ENCODE measurements at places on chromosomes 6 and 20. TPM values are rescaled to one million over a fixed set of nuclear protein-coding genes. Genes with fewer than 3 reads are reported as not detected.
A peak's percentile ranks its signal among the peaks of the same experiment; 100 is the strongest.

DNA sequence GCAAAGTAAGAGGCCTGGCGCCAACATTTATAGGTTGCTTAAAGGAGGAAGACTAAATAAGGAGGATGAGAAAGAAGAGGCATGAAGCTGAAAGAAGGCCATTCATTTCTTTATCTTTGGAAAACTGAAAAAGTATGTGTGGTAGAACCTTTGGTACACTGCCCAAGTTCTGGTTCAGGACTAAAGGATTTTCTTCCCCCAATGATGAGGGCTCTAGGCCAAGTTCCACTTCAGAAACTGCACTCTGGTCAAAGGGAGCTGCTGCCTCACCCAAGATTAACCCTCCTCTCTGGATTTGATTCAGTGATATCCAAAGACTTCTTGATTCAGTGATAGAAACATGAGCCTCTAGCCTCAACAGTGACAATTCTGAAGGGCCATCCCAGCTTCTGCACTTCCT, 5.0 kb upstream of the KPNA5 start:
- DNase-seq: no peak
- no peaks in the 10 kb centered on the region for H3K4me1 ChIP-seq
- no peak overlapping the region for H3K27ac ChIP-seq
- no peak overlapping the region for H3K4me3 ChIP-seq
- no peaks in the 10 kb centered on the region for H3K36me3 ChIP-seq

PRDM13 gene
- total RNA-seq: not detected

SLC2A4RG gene
- 90.7 TPM for total RNA-seq

DNA sequence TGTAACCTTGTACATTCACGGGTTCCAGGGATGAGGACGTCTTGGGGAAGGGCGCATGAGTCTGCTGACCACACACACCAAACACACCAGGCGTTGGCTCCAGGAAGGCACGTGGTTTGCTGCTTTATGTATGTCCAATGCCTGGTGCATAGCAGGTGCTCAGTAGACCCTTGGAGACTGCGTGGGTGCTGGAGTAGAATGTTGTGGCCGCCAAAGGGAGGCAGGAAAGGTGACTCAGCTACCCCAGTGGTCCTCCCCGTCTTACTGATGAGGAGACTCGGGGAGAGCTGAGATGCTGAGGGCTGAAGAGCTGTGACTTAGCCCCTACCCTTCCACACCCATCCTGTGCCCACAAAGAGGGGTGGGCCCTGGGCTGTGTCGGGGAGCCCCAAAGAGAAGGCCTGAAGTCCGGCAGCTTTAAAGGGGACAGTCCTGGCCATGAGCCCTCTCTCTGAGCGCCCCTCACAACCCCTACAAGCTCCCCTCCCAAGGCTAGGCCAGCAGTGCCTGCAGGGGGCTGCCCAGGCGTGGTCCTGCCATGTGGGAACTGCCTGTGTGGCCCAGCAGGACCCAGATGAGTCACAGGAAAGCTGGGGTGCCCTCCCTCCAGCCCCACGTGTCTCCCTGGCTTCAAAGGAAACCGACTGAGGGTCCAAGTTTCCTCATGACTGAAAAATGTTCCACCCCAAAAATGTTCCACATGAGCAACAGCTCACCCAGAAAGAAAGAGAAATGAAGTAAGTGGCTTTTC, 28.0 kb upstream of the PTGIS start:
- peaks cover 53% of the 10 kb centered on the region for H3K4me1 ChIP-seq
- H3K27ac ChIP-seq: peak overlapping the region; percentile 34
- no peak overlapping the region for H3K4me3 ChIP-seq
- H3K27me3 ChIP-seq: no peaks in the 10 kb centered on the region
- H3K36me3 ChIP-seq: no peaks in the 10 kb centered on the region

DNA sequence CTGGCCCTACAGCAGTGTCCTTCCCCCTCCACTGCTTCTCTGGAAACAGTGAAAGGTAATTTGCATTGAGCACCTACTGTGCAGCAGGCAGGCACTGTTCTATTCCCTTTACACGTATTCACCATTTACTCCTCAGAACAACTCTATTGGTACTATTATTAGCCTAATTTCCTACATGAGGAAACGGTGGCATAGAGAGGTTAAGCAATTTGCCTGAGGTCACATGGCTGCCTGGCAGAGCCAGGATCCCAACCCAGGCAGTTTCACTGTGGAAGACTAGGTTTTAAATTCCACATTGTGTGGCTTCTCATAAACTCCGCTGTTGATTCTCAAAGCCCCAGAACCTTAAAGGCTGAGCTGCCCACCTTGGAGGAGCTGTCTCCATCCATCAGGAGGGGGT, 72.7 kb downstream of the CLIC5 start:
- peaks cover 23% of the 10 kb centered on the region for H3K27me3 ChIP-seq
- no peak overlapping the region for H3K4me3 ChIP-seq
- no peak for DNase-seq

DNA sequence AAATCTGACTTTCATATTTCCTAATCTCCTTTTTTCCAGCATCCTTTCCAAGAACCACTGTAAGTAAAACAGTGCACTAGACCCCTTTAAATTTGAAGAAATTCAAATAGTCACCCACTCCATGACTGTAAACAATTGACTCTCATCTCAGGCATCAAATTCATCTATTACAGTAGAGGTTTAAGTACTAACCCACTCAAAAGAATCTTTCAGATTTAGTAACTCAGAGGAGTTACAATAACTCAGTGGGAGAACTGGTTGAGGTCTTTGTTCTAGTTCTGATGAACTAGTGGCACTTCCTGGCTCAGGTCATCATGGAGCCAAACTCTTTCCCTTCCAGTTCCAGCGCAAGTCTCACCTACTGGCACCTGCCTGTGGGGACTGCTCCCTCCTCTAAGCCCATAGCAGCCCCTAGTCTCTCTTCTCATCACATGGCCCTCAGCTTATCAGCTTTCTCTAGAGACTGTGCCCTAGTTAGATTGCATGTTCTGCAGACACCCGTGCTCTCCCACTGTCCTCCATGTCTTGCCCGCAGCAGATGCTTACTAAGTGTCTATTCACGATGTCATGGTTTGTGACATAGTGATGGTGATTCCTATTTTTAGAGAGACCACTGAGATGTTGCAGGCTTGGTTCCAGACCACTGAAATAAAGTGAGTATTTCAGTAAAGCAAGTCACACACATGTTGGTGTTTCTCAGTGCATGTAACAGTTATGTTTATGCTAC, 196.2 kb downstream of the TBC1D7 start:
- no peak for DNase-seq
- H3K4me3 ChIP-seq: no peak overlapping the region
- peaks cover 13% of the 10 kb centered on the region for H3K4me1 ChIP-seq
- no peaks in the 10 kb centered on the region for H3K36me3 ChIP-seq
- peaks cover 13% of the 10 kb centered on the region for H3K27me3 ChIP-seq
- peak overlapping the region; percentile 6 for H3K27ac ChIP-seq

SLC35D3 gene
- total RNA-seq: not detected

- H3K4me3 ChIP-seq: no peak overlapping the region
- no peaks in the 10 kb centered on the region for H3K36me3 ChIP-seq
- no peak for DNase-seq
- H3K27me3 ChIP-seq: peaks cover 10% of the 10 kb centered on the region
- no peaks in the 10 kb centered on the region for H3K4me1 ChIP-seq
- H3K27ac ChIP-seq: no peak overlapping the region
These were observed 132.5 kb downstream of the TBC1D7 start for GRCh38 chr6:13195803-13196202.

DNA sequence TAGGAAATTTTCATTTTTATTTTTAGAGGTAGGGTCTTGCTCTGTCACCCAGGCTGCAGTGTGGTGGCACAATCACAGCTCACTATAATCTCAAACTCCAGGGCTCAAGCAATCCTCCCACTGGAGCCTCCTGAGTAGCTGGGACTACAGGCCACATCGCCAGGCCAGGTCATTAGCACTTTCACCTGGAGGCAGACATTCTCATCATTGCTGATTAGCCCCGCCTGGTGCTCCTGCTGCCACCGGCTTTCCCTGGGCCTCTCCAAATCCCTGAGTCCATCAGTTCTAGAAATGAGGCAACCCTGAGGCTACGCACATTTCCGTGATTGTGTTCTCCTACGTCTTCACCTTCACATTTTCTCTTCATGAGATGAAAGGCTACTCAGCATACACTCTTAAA, 607.7 kb upstream of the NRSN1 start:
- no peaks in the 10 kb centered on the region for H3K36me3 ChIP-seq
- H3K4me3 ChIP-seq: no peak overlapping the region
- H3K4me1 ChIP-seq: no peaks in the 10 kb centered on the region
- no peak overlapping the region for H3K27ac ChIP-seq
- H3K27me3 ChIP-seq: no peaks in the 10 kb centered on the region

TULP1 gene
- total RNA-seq: not detected

- peak overlapping the region; percentile 97 for H3K27ac ChIP-seq
- no peak for DNase-seq
- H3K36me3 ChIP-seq: peaks cover 20% of the 10 kb centered on the region
- H3K4me1 ChIP-seq: peaks cover 22% of the 10 kb centered on the region
- H3K27me3 ChIP-seq: no peaks in the 10 kb centered on the region
These were observed 754 bp downstream of the RPS10 start for GRCh38 chr6:34425132-34425497.

DNA sequence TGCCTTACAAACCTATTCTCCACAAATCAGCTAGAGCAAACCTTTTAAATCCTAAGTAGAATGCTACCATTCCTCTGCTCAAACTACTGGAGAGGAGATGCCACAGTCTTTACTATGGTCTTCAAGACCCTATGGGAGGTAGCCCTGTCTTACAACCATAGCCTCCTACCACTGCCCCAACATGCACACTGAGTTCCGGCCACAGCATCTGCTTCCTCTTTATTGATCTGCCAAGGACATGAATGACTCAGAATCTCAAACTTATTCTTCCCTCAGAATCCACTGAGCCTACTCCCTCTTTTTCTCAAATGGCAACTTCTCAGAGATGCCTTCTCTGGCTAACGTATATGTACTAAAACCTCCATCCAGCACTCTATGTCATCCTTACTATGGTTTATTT, 12.2 kb upstream of the ANKEF1 start:
- no peak for DNase-seq
- no peak overlapping the region for H3K27ac ChIP-seq
- H3K4me1 ChIP-seq: no peaks in the 10 kb centered on the region
- no peak overlapping the region for H3K4me3 ChIP-seq
- H3K36me3 ChIP-seq: peaks cover 2% of the 10 kb centered on the region
- peaks cover 12% of the 10 kb centered on the region for H3K27me3 ChIP-seq

DNA sequence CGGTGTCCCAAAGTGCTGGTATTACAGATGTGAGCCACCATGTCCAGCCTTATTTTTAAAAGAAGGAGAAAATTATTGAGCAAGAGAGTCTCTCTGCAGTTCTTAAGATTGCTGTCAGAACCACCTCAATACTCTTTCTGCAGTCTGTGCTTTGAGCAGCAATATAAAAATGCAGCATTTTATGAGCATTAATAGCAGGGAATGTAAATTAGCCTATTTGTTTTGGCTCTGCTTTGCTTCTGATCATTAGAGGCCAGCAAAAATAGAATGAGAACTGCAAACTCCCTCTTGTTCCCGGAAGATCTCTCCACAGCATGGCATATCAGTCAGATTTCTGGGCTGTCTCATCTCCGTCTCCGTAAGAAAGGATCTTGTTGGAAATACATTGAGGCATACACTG, 35.8 kb downstream of the C6orf15 start:
- H3K4me3 ChIP-seq: no peak overlapping the region
- peaks cover 27% of the 10 kb centered on the region for H3K4me1 ChIP-seq
- H3K27ac ChIP-seq: peak overlapping the region; percentile 63
- DNase-seq: no peak
- H3K27me3 ChIP-seq: no peaks in the 10 kb centered on the region

GRCh38 chr6:108585921-108586536, 25.3 kb downstream of the FOXO3 start:
- no peak for DNase-seq
- H3K4me1 ChIP-seq: peaks cover 93% of the 10 kb centered on the region
- no peaks in the 10 kb centered on the region for H3K27me3 ChIP-seq
- peak overlapping the region; percentile 96 for H3K27ac ChIP-seq
- no peak overlapping the region for H3K4me3 ChIP-seq

DNA sequence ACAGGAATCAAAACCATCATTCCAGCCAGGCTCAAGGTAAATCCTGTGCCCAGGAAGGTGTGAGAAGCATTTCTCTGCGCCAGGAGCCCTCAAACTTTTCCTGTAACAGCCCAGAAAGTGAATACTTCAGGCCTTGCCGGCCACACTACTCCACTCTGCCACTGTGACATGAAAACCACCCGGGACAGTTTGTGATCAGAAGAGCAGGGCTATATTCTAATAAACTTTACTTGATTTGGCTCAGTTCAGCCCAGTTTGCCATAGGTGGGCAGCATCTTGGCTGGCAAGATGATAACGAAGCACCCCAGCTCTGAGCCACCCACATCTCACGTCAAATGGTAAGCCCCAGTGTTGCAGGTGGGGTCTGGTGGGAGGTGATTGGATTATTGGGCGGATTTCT, 249.4 kb downstream of the DLL1 start:
- H3K27me3 ChIP-seq: peaks cover 22% of the 10 kb centered on the region
- DNase-seq: peak; percentile 10
- peaks cover 4% of the 10 kb centered on the region for H3K4me1 ChIP-seq
- no peak overlapping the region for H3K27ac ChIP-seq

GPLD1 gene
- 4.4 TPM for total RNA-seq

PKHD1 gene
- total RNA-seq: not detected

PPP1R14C gene
- 3.3 TPM for total RNA-seq

DNA sequence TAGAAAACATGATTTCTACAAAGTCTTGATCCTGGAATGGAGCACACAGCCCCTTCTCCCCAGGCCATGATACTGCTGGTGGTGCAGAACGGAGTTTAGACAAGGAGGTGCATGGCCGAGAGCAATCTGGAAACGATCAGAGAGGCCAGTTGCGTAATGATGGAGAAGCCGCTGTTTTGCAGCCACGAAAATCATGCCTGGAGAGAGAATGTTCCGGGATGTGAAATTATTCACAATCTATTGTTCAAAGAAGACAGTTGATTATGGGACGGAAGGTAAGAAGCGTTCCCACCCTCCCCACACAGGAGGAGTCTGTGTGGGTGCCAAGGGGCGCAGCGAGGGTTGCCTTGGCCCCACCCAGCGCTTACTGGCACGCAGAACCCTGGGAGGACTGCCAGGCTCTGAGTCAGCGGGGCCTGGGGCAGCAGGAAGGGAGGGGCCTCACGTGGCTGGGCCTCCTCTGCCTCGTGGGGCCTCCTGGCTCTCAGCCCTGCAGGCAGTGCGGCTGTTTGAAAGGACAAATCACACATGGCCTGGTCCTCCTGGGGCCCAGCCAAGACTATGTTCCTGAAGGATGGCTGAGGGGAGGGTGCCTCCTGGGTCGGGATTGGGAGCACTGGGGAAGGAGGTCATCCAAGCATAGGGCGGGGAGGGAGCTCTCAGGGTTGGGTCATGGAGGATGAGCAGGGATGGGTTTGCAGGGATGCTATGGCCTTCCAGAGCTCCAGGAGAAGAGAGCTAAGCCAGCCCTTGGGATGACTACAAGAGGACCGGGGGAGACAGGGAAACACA, 8.7 kb upstream of the AP5S1 start:
- no peaks in the 10 kb centered on the region for H3K27me3 ChIP-seq

- H3K4me1 ChIP-seq: peaks cover 36% of the 10 kb centered on the region
- H3K4me3 ChIP-seq: peak overlapping the region; percentile 79
- peaks cover 1% of the 10 kb centered on the region for H3K27me3 ChIP-seq
- H3K27ac ChIP-seq: peak overlapping the region; percentile 75
These were observed 1.3 kb upstream of the FOXC1 start for GRCh38 chr6:1608222-1609040.

BANF2 gene
- not detected for total RNA-seq

All from chondrocyte (in vitro differentiated cells).